ENCODE measurements at places on chromosomes 1 and 21. TPM values are rescaled to one million over a fixed set of nuclear protein-coding genes. Genes with fewer than 3 reads are reported as not detected.

The MIXL1 gene
- polyA plus RNA-seq, result 0.62 TPM

The C1orf87 gene
- polyA plus RNA-seq, result 1.7 TPM

The KRTAP19-3 gene
- polyA plus RNA-seq, result not detected

DNA sequence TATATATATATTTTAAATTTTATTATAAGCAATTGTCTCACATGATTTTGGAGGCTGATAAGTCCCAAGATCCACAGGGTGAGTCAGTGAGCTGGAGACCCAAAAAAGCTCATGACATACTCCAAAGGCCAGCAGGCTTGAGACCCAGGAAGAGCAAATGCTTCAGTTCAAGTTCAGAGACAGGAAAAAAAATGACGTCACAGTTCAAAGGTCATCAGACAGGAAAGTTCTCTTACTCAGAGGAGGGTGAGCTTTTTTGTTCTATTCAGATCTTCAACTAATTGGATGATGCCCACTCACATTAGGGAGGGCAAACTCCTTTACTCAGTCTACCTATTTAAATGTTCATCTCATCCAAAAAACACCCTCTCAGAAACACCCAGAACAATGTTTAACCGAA lies 18.2 kb downstream of the RXRG start:
- no peak for DNase-seq

GRCh38 chr21:29626801-29627470 lies 312.9 kb downstream of the GRIK1 start:
- no peak for DNase-seq

- peak; percentile 85 for DNase-seq
Observed at GRCh38 chr1:1430114-1430982, 5.1 kb upstream of the VWA1 start.

- DNase-seq, result no peak
Observed at GRCh38 chr21:42162831-42163510, 56.0 kb upstream of the ABCG1 start.

DNA sequence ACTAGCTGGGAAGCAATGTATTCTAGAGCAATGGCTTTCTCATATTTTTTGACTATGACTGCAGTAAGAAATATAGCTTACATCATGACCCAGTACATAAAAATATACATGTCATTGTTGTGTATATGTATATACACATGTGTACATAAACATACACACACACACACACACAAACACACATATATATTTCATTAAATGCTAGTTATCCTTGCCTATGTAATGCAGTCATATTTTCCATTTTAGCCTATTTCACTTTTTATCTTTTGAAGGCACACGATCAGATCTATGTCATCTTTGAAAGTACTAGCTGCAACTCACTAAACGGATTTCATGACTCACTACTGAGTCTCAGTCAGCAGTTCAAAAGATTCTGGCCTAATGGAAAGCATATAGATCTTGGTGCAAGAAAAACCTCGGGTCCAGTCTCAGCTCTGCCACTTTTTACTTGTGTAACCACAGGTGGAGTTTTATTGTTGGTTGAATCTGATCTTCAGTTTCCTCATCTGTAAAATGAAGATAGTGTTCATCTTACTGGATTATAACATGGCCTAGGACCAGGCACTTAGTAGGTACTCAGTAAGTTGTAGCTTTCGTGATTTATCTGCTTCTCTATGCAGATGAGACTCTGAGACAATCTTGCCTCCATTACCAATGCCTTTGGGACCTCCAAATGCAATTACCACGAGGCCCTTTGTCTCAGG lies 325.6 kb downstream of the RRAGC start:
- DNase-seq, result no peak

GRCh38 chr1:246270236-246270635 lies 236.8 kb downstream of the SMYD3 start:
- no peak for DNase-seq

- DNase-seq, result no peak
Observed at GRCh38 chr1:210434223-210434622, 105.5 kb downstream of the HHAT start.

DNA sequence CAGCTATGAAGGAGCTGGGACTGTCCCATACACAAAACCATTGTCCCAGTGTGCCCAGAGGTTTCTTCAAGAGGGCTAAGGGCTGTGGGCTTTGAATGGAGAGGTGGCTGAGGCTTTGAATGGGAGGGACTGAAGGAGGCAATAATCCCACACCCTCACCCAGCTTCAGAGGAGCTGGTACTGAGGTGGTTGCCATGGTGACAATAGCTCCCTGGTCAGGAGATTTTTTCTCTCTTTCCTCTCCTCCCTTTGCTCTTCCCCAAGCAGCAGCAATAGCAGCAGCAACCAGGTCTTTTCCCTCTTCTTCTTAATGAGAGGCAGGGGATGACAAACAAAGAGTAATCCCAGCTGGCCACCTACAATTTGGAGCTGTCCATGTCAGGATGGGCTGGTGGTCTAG lies 1.6 kb downstream of the HPCAL4 start:
- no peak for DNase-seq

GRCh38 chr1:198087831-198088230 lies 69.0 kb upstream of the NEK7 start:
- DNase-seq, result no peak

DNA sequence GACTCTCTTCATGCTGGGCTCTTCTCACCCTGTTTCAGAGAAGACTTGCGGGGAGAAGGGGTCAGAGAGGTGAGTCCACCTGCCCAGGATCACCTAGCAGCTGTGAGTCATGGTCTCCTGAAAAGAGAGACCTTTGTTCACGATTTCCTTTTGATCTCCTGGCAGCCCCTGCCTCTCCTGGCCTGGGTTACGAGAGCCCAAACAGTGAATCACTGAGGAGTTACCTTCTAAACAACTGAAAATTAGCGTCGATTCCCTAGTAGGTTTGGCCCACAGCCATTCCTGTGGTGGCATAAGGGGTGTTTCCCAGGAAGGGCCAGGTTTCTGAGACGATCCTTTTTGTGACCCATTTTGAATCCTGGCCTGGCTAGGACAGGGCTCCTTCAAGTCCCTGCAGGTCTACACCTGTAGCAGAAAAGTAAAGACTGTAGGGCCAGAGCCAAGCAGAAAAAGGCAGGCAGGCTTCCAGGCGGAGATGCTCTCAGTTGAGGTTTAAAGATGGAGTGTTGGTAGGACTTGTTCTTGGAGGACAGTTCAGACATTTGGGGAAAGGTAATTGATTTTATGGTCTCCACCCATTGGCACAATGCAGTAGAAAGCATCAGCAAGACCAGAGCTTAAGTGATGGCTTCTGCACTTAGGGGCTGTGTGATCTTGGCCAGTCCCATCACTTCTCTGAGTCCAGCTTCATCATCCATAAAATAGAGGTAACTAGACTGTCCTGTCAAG lies 2.1 kb upstream of the PLA2G2E start:
- no peak for DNase-seq

Measured in hindlimb muscle (tissue), 1 donor.